Stimulated activated CD4-positive, alpha-beta T cell treated with anti-CD3 and anti-CD28 coated beads, Interleukin-1b, Interleukin-23, amount 100 ng/mL, for 24 hours (primary cell): ENCODE measurements at places on chromosomes 11 and 22.

DNA sequence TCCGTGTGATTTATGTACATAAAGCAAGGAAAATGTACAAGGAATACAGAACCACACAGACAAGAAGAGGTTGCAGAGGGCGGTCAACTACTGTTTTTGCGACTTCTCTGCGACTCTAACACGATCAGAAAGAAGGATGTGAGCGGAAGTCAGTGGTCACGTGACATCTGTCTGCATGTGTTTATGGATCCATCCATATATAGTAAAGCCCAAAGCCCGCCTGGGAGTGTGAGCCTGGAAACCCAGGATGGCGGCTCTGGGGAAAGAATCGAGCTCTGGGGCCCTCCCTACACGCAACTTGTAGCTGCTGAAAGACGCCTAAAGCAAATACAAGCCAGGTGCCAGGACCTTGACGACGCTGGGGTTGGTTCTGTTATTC, 8.8 kb downstream of the OSBPL5 start:
- DNase-seq = no peak

GRCh38 chr22:40509401-40510134, 127.0 kb downstream of the MRTFA start:
- no peak for DNase-seq

- no peak for DNase-seq
These were observed 65.9 kb upstream of the SC5D start for GRCh38 chr11:121226415-121227263.

DNA sequence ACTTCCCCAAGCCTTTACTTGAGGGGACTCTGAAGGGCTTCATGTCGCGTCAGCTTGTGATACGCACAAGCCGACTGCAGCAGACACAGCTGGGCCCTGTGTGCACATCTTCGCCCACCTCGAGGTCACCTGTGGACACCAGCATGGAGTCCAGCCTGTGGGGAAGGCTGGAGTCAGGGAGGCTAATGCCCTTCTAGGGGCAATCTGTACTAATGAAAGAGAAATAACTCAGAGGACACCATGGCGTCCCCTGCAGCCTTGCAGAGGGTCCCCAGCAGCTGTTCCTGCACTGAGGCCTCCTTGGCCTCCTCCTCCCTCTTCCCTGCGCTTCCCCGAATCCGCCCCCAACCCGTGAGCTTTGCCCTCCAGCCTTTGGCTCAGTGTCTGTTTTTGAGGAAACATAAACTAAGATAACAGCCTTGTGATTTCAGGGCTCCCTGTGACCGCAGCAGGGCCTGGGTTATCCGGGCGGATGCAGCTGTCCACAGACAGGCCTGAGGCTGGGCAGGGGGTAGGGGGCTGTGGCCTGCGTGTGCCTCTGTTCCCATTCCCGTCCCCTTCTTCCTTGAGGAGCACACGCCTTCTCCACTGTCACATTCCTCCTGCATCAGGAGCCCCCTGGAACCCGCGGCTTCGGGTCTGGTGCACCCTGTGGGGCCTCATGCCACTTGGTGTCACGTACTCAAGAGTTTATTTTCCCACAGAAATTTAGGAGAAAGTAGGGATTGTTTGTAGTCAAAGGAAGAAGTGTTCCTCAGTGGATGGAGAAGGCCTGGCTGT, 25.0 kb downstream of the KRTAP5-5 start:
- no peak for DNase-seq

DNA sequence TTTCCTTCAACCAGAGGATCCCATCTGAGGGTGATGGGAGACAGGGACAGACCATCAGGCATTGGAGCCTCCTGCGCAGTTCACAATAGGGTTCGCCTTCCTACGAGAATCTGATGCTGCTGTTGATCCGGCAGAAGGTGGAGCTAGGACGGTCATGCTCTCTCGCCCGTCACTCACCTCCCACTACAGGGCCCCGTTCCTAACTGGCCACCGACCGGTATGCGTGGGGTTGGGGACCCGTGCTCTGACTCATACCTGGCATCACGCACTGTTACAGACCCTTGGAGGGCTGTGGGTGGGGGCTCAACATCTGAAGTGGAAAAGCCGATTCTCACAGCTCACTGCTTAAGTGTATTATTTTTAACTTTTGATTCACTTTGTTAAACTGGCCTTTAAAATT, 402.3 kb downstream of the BRD1 start:
- no peak for DNase-seq

DNA sequence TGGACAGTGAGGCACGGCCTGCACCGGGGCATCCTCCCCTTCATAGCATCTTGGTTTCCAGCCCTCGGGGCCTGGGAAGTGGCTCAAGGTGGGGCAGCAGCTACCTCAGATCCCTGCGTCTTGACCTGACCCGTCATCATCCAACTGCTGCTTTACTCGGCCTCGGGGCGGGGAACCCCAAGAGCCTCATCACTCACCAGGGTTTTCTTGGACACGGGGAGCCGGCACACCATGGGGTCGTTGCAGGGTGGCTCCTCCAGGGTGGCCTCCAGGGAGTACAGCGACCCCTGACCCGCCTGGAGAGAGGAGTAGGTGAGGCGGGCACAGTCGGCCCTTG, 651 bp downstream of the CTSF start:
- no peak for DNase-seq

DNA sequence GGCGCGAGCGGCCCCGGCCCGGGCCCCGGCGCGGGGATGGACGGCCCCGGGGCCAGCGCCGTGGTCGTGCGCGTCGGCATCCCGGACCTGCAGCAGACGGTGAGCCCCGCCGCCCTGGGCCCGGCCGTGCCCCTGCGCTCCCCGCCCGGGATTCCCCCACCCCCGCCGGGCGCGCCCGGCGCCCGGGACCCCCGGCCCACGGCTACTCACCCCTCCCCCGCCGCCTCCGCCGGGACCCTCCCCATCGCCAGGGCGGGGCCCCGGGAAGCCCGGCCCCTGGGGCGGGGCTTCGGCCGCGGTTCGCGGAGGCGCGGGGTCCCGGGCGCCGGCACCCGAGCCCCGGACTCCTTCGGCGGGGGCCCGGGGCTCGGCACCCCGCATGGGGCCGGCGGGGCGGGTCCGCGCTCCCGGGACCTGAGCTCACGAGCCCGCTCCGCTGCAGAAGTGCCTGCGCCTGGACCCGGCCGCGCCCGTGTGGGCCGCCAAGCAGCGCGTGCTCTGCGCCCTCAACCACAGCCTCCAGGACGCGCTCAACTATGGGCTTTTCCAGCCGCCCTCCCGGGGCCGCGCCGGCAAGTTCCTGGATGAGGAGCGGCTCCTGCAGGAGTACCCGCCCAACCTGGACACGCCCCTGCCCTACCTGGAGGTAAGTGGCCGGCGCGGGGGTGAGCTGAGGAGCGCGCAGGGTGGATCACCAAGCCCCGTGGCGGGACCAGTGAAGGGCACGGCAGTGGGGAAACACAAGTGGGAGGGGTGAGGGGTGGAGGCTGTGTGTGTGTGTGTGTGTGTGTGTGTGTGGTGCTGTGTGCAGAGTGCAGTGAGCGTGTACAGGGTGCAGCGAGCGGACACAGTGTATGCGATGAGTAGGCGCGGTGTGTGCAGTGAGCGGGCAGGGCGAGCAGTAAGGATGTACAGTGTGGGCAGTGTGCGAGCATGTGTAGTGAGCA, 2.3 kb downstream of the SHANK3 start:
- no peak for DNase-seq

DNA sequence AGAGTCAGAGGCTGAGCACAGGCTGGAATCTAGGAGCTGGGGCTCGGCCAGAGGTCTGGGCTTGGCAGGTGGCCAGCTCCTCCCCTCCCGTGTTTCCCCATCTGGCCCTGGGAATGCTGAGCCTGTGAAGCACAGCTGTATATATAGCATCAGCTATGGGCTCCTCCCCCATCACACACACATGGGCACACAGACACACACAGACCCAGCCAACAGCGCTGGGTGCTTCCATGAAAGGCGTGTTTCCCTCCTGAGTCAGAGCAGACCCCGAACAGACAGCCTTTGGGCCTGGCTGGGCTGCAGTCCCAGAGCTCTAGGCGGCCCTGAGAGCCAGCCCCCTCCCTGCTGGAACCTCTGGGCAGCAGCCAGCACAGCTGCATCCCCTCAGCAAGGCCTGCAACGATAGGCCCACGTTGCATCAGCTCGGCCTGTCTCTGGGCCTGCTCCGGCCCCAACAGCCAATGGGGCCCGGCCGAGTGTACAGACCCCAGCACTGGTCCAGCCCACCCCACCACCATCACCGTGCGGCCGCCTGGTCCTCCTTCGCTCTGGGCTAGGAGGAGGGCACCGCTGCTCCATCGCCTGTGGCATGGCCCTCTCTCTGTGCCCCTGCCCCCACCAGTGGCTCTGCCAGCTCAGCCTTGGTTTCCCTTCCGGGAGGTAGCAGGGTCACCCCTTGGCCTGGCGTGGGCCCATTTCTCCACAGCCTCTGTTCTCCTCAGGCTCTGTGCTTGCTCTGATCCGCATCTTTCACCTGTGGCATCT, 7.6 kb upstream of the SERPINH1 start:
- DNase-seq = no peak

DNA sequence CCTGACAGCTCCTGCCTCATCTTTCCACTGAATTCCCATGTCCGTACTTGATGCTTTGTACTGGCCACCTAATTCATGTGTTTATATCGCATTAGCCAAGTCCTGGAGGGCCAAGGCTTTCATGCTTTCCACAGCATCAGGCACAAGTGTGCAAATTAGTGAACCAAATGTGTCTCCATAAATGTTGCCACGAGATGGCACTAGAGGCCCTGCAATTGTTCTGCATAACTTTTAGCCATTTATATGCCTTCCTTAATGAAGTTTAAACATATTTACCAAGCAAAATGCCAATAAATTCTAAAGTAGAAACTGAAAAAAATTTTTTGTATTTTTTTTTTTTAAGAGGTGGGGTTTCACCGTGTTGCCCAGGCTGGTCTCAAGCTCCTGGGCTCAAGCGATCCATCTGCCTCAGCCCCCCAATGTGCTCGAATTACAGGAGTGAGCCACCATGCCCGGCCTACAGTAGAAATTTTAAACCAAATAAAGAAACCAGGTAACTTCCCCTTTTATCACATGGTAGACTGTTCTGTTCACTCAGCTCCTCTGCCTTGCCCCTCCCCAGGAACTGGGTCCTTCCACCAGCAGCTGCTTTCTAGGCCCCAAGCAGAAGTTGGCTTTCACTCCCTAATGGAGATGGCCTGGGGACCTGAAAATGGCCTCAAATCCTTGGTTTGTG, 20.8 kb upstream of the IL18BP start:
- DNase-seq = no peak
